ENCODE measurements at places on chromosomes 2 and 18.

- DNase-seq: no peak
Observed at GRCh38 chr18:36509646-36510197, 212.2 kb downstream of the FHOD3 start.

- no peak for DNase-seq
Observed at GRCh38 chr2:54845514-54845913, 122.1 kb downstream of the EML6 start.

DNA sequence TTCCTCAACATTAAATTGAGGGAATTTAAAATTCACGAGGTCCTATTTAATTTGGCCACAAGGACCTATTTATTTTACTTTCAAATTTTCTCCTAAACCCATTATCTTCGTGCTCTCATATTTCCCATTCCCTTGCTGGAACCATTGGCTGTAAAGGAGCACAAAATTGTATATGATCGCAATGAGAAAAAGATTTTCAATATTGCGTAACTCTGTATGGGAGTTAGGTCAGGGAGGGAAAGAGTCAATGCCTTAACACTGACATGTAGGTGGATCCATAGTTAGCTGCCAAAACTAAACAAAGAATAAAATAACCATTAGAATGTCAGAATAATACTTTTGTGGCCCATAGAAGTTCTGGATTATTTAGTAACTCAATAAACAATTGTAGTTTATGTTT, 40.6 kb upstream of the ZC3H15 start:
- no peak for DNase-seq

- DNase-seq: no peak
Observed at GRCh38 chr2:226447338-226448300, 352.0 kb downstream of the IRS1 start.

GRCh38 chr18:62030091-62030985, 137.5 kb upstream of the RNF152 start:
- DNase-seq: no peak

- no peak for DNase-seq
Observed at GRCh38 chr2:45874344-45874743, 222.9 kb downstream of the PRKCE start.

DNA sequence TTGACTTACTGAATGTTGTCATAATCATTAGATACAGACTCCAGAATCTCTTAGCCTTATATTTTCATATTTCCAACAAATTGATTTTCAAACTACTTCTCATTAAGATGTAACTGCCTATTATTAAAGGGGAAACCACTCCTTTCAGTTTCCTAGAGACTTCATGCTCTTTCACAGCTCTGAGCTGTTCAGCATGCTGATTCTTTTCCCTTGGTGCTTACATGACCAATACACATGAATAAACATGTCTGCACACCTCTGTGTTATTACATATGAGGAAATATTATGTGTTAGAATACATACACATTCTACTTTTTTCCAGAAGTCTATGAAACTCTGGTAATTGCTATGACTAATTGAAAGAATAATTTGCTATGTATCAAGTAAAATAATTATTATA, 200.0 kb downstream of the LRP1B start:
- no peak for DNase-seq

DNA sequence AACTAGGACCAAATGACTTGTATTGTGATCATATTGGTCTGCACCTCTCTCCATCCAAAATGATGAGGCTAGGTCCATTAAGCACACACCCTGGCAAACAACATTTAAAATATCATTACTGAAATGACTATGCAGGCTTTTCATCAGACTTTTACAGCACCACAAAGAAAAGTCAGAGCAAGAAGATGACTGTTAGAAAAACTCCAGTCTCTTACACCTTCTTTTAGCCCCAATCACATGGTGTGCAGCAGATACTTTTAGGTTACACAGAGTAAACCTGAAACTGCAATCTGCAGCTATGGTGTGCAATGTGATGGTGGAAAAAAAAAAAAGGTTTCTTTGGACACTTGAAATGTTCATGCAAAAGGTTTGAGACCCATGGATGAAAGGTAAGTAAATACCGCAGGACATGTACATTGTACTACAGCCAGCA, 5.4 kb upstream of the POLI start:
- no peak for DNase-seq

- no peak for DNase-seq
Observed at GRCh38 chr2:8643996-8644356, 37.9 kb upstream of the ID2 start.

- no peak for DNase-seq
Observed at GRCh38 chr2:86284987-86285386, 52.4 kb downstream of the REEP1 start.

- no peak for DNase-seq
Observed at GRCh38 chr2:239420082-239420481, 19.3 kb upstream of the HDAC4 start.

DNA sequence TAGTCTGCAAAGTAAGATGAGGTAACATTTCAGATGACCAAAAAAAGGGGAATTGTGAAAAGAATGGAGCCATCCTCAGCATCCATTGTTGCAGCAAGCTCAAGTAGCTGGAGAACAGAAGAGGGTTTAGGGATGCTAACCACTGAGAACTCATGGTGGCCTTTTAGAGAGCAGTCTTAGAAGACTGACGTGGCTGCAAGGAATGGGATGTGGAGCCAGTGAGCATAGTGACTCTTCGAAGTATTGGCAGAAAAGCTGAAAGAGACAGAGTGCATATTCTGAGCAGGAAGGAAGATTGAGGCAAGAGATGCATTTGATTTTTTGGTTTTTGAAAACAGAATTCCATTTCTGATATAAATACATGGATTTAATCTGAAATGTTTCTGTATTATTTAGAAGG, 151.2 kb downstream of the UBE2E3 start:
- no peak for DNase-seq

DNA sequence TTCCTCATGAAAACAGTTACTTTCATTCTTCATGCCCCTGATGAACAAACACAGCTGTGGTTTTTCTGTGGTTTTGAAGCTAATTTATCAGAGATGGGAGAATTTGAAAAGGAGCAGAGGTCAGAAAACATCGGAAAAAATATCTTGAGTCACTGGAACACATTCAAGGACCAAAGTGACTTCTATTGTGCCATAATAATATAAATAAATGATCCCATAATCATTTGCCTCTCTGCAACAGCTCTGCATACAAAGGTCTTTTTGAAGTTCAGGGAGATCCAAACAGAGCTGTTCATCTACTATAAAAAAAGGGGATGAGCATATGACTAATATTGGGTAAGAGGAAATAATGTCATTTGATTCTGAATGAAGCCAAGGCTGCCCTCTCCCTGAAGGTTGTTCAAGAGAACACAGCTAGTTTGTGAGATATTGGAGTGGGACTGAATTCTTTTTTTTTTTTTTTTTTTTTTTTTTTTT, 201.3 kb upstream of the GALNT5 start:
- DNase-seq: no peak

DNA sequence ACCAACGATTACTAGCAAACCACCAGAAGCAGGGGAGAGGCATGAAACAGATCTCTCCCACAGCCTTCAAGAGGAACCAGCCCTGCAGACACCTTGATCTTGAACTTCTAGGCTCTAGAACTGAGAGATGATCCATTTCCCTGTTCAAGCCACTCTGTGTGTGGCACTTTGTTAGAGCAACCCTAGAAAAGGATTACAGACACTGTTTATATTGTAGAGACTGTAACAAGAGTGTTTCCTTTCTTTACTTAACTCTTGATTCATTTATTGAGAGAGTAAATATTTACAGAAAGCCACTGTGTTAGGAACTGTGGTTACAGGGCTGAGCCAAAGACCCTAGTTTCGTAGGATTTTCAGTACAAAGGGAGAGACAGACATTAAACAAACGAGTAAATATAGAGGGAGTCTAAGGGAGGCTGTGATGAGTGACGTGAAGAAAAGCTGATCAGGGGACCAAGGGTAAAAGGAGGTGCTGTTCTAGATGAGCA, 10.9 kb downstream of the CCDC68 start:
- DNase-seq: no peak

- no peak for DNase-seq
Observed at GRCh38 chr18:23069481-23069880, 65.8 kb upstream of the CABLES1 start.
